BE2C (cell line): ENCODE measurements at places on chromosomes 4 and X.

- DNase-seq = peak; percentile 7
Measured at GRCh38 chr4:172369471-172369959, 556.3 kb downstream of the GALNTL6 start.

- DNase-seq = no peak
Measured at GRCh38 chr4:4969298-4969697, 50.0 kb downstream of the CYTL1 start.

GRCh38 chrX:121333942-121334341 lies 286.5 kb downstream of the GLUD2 start:
- DNase-seq = no peak

- DNase-seq = no peak
Measured at GRCh38 chrX:15299941-15300851, 15.2 kb downstream of the ASB11 start.

- DNase-seq = no peak
Measured at GRCh38 chrX:68139791-68140190, 293.5 kb downstream of the OPHN1 start.

DNA sequence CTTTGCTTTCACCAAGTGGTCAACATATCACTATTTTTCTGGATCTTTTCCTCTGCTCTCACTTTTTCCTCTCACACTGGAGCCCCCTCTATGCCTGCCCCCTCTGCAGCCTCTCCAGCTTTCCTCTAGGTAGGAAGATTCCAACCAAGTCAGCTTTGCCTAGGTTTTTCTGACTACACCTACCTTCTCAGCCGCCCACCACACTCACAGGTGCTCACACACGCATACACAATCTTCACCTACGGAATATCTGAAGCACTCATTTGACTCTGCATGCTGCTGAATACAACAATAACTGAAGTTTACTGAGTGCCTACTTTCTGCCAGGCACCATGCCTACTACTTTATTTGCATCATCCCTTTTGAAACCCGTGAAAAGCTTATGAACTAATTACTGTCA lies 328.0 kb downstream of the PPP3CA start:
- no peak for DNase-seq

DNA sequence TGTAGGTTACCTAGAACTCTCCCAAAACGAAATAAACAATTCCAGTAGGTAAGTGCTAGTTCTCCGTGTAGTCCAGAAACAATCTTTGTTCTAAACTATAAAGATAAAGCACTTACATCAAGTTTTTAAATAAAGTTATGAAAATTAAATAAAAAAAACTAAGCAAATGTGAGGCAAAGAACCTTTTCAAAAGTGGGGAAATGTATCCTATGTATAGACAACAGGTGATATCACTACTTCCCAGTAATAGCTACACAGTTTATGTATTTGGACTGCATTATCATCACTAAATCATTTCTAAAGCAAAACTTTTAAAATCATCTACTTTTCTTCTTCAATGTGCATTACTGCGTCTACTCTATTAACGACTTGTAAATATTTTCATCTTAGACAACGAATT lies 2.0 kb downstream of the YTHDC1 start:
- no peak for DNase-seq

DNA sequence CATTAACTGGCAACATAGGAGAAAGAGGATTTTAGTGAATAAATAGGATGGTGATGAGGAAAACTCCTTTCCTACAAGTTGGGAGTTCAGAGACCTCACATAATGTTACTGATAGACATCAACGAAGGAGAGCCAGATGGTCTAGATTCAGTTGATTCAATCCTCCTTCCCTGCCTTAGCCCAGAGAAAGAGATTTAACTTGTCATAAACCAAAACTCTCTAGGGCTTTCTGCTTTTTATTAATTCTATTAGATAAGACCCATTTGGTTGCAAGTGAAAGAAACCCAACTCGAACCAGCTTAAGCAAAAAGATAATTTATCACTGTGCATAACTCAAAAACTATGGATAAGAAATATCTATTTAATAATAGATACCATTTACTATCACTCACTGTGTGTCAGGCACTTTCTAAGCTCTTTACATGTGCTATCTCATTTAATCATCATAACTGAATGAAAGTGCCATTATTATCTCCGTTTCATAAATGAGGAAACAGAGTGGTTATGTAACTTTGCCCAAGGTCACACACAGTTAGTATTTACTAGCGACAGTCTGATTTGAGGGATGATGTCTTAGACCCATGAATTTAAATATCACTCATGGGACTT lies 4.3 kb upstream of the UNC5C start:
- no peak for DNase-seq

DNA sequence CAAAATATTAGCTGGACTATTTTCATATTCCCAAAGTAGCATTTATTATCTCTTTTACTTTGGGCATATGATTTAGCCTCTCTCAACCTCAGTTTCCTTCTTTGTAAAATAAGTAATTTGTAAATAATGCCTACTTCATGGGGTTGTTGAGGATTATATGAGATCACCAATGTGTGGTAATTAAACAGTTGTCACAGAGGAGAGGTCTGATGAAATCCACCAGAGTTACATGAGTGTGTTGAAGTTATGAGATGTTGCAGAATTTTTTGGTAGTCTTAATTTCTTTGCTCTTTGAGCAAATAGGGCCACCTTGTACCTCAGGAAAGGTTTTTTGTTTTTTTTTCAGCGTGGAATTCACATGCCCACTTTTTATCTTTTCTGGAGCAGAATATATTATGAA lies 1.4 kb downstream of the COX7B start:
- DNase-seq = no peak

GRCh38 chr4:131534944-131535645 lies 1614.0 kb upstream of the PCDH10 start:
- DNase-seq = no peak

GRCh38 chr4:140816806-140817510 lies 60.8 kb upstream of the TBC1D9 start:
- no peak for DNase-seq

- no peak for DNase-seq
Measured at GRCh38 chr4:74033739-74034138, 4.8 kb downstream of the CXCL3 start.

GRCh38 chrX:80879143-80879542 lies 69.5 kb upstream of the BRWD3 start:
- DNase-seq = peak; percentile 47

DNA sequence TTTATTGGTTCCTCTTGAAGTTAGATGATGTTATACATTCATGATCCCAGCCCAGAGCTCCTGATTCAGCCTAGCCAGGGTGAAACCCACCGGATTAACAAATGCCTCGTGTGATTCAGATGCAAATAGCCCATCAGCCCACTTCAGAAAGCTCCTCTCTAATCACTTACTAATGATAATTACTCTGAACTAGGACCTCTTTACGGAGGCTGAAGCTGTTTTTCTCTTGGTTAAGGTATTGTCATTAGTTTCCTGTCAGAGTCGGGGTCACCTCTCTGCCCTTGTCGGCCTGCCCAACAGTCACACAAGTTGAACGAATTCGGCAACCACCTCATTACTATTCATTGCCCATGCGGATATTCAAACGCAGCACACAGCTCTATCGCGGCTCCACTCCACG lies 36.6 kb downstream of the ZFP42 start:
- DNase-seq = no peak

- DNase-seq = peak; percentile 90
Measured at GRCh38 chr4:22515888-22516541, at the start of gene ADGRA3. Gene ADGRA3 (minus strand): TSS chr4:22516066. CDS start chr4:22515784, 282 bp downstream.

DNA sequence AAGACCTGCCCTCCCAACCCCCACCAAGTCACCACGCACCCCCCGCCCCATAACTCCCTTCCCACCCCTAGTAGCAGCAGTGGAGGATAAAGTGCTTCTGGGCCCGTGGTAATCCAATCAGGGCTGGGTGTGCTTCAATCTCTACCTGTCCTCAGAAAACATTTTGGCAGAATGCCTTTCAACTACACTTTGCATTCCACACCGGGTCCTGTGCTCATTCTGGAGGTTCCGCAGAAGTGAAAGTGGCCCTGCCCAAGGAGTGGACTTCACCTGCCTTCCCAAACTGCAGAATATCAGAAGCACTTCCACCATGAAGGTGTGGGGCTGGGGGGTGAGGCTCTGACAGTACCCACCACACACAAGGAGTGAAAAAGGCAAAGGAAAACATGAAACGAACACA lies 322.3 kb downstream of the DHX15 start:
- no peak for DNase-seq

- no peak for DNase-seq
Measured at GRCh38 chr4:184383497-184384055, 90.8 kb downstream of the IRF2 start.

DNA sequence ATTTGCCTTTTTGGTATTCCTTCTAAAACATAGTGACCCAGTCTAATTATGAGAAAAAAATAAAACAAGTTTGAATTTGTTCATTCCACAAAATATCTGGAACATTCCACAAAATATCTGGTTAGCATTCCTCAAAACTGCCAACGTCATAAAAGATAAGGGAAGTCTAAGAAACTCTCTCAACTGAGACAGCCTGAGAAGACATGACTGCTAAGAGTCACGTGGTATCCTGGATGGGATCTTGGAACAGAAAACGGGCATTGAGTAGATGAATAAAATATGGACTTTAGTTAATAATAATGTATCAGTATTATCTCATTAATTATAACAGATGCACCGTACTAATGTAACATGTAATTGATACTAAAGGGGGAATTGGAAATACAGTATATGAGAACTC lies 280.9 kb downstream of the ARAP2 start:
- DNase-seq = no peak

DNA sequence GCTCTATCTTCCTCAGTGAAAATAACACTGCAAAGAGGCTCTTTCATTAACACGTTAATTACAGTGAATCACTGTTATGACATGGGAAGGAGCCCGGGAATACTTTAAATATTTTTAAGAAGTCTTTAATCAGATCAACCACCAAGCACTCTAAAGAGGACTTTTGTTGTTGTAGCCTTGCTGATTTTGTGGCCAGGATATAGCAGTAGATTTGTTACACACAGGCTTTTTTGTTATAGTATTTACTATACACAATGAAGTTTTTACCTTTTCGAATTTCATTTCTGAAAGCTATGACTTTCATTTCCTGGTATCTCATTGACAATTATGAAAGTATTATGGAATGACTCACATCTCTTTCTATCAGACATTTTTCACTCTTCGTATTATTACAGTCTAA lies 20.3 kb downstream of the FGF13 start:
- no peak for DNase-seq

DNA sequence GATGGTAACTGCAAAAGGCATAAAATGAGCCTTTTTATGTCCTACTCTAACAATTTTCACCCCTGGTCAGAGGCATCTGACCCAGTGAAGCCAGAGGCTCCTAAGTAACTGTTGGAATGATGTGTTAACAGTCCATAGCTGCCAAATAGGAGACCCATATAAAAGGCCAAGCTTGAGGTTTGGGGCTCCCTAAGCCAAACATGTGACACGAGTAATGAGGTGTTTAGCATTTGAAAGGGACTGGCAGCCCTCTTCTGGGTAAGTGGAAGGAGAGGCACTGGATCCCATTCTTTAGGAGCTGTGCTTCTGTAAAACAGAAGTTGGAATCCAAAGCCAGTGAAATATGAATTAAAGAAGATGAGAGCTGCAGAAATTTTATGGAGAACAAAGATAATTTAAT lies 100.6 kb upstream of the PNPLA4 start:
- DNase-seq = no peak

GRCh38 chr4:140851032-140851636 lies 94.9 kb upstream of the TBC1D9 start:
- DNase-seq = peak; percentile 64

DNA sequence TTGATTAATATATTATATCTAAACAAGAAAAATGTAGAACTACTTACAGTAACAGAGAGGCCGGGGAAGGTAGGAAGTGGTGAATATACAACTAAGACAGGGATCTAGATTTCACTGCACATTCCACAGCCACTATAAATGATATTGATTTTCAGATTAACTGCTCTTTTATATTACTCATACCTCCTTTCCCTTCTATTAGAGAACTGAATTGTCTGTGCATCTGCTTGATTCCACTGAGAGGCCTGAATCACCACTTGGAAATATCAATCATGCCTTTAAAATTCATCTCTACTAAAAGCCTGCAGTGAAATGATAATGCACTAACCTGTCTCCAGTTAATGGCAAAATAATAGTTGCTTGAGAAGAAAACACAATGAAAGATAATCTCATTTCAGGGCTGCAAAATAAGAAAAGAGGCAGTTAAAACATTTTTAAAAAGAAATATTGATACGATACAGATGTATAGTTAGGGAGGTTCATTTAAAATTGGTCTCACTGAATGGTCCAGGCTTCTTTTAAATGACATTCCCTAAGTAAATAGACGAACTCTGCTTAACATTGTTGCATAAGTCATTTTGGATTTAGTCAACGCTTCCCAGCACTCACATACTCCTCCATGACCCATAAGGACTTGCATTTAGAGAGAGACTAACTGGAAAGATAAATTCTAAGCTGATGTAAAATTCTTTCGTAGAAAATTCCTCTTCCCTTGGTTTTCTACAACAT lies 3.8 kb downstream of the ANTXR2 start:
- no peak for DNase-seq

- no peak for DNase-seq
Measured at GRCh38 chr4:154516318-154517029, 24.9 kb upstream of the DCHS2 start.

- DNase-seq = no peak
Measured at GRCh38 chrX:3712870-3713224, 602 bp downstream of the PRKX start.

GRCh38 chr4:10959586-10959985 lies 275.0 kb upstream of the CLNK start:
- no peak for DNase-seq

DNA sequence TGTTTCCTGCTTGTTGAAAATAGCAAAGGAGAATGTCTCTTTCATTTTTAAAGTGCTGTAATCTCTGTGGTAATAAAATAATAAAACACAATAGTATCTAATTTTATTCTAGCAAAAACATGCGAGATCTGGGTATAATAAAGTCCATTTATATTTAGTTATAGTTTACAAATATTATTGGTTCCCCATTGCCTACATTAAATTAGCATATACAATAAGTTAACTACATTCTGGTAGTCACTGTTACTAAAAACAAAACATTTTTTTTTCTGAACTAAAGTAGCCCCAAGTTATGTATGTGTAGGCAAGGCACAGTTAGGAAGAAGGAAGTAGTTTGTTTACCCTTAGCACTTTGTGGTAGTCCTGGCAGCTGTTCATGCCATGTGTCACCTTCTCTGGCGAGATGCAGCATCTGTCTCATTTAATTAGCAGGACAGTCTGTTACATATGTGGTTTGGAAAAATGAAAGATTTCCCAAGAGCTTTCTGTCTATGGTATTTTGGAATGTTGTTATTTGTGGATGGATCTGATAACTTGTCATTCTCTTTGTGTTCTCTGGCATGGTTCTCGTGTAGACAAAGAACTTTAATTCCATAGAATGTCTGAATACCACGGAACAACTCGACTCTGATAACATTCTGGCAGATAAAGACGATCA lies 231.3 kb upstream of the PITX2 start:
- peak; percentile 11 for DNase-seq

- no peak for DNase-seq
Measured at GRCh38 chrX:136291824-136292223, 8.9 kb upstream of the ADGRG4 start.

DNA sequence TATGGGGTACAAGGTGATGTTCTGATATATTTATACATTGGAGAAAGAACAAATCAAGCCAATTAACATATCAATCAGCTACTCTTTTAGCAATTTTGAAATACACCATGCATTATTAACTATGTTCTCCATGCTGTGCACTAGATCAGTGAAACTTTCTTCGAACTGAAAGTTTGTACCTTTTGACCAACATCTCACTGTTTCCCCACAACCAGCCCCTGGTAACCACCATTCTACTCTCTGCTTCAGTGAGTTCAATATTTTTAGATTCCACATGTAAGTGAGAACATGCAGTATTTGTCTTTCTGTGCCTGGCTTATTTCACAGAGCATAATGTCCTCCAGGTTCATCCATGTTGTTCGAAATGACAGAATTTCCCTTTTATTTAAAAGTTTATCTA lies 246.1 kb upstream of the VCX start:
- no peak for DNase-seq
